ENCODE measurements at places on chromosomes 13 and 19. TPM values are rescaled to one million over a fixed set of nuclear protein-coding genes. Genes with fewer than 3 reads are reported as not detected.

DNA sequence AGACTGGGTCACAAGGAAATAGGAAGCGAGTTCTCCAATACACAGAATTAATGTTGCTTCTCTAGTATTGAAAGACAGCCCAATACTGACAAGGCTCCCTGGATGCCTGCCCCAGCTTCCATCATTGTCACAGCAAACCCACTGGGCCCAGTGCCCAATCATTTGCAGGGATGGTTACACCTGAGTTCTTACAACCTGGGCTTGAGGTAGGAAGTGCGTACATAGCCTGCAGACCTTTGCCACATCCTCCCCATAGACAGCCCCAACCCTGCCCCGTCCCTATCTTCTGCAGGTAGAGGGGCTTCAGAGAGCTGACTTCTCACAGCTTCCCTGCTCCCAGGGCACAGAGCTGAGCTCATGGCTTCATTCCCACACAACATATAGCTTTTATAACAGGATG is 108.1 kb upstream of the UBL3 start:
- no peak for DNase-seq

DNA sequence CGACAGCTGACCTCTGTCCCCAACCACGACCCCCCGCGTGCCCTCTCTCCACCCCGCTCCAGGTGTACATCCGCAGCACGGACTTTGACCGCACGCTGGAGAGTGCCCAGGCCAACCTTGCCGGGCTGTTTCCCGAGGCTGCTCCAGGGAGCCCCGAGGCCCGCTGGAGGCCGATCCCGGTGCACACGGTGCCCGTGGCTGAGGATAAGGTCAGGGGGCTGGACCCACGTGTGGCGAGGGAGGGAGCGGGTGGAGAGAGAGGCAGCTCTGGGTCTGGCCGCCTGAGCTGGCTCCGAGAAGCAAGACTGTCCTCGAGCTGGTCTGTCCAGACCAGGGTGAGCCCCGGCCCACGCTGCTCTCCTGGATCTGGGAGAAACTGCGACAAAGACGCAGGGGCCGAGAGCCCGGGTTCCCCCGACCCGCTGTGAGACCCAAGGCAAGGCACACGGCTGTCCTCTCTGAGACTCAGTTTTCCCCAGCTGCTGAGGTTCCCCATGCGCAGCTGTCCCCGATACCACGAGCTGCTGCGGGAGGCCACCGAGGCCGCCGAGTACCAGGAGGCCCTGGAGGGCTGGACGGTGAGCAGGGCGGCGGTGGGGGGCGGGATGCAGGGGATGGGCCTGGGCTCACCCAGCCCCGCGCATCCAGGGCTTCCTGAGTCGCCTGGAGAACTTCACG is 1.5 kb downstream of the ACP4 start:
- DNase-seq = no peak

DNA sequence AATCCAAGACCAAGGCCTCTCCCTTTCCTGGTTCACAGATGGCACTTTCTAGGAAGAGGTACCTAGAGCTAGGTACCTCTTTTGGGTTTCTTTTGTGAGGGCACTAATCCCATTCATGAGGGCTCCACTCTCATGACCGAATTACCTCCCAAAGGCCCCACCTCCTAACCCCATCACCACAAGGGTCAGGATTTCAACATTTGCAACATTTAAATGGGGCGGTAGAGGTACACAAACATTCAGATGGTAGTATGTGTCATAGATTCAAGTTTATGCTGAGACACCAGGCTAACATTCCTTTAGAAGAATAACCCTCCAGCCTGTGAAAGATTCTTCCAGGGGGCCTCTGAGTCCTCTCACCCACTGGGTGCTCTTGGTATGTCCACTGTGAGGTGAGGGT is 116.3 kb downstream of the FOXO1 start:
- DNase-seq = no peak

DNA sequence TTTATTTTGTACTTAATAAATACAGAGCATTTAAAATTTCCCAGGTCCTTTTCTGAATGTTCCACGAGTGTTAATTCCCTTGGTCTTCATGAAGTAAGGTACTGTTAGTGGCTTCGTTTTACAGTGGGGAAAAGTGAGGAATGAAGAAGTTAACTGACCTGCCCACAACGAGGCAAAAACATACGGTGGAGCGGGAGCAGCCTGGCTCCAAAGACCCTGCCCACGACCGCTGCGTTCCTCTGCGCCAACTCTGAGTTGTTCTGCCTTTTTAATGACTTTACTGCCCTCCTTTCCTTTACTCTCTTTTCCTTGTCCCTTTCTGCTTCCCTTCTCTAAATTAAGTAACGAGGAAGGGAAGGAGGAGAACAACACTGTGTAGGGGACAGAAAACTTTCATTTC is 392.9 kb downstream of the PCDH9 start:
- no peak for DNase-seq

DNA sequence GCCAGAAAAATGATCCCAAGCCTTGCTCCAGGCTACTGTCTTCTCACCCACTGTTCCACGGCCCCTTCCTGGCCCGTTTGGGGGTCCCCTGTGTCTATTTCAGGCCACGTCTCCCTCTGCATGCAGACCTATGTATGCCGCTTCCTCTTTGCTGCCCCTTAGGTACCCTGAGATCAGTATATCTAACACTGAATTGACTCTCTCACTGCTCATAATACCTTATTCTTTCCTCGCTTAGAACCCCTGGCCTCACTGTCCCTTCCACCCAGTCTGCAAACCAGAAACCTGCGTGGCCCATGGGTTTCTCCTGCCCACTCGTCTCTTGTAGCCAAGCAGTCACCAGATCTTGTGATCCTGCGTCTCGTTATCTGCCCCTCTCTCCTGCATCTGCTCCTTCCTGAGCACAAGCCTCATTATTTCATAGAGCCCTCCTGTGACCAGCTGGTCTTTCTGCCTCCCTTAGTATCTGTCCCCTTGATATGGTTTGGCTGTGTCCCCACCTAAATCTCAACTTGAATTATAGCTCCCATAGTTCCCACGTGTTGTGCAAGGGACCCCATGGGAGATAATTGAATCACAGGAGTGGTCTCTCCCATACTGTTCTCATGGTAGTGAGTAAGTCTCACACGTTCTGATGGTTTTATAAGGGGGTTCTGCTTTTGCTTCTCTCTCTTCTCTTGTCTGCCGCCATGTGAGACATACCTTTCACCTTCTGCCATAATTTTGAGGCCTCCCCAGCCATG is 109.0 kb upstream of the RNF113B start:
- DNase-seq = no peak

DNA sequence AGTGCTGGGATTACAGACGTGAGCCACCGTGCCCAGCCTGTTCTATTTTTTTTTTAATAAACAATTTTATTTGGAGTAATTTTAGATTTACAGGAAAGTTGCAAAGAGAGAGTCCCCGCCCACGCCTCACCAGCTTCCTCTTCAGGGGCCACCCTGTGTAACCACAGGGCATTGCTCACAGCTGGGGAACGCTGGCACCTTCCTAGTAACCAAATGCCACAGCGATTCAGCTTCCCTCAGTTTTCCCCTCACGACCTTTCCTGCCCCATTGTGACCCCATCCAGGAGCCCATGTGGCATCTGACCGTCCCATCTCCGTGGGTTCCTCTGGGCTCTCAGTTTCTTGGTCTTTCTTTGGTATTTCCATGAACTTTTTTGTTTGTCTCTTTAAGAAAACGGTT is 83.9 kb downstream of the GNG7 start:
- DNase-seq = no peak

DNA sequence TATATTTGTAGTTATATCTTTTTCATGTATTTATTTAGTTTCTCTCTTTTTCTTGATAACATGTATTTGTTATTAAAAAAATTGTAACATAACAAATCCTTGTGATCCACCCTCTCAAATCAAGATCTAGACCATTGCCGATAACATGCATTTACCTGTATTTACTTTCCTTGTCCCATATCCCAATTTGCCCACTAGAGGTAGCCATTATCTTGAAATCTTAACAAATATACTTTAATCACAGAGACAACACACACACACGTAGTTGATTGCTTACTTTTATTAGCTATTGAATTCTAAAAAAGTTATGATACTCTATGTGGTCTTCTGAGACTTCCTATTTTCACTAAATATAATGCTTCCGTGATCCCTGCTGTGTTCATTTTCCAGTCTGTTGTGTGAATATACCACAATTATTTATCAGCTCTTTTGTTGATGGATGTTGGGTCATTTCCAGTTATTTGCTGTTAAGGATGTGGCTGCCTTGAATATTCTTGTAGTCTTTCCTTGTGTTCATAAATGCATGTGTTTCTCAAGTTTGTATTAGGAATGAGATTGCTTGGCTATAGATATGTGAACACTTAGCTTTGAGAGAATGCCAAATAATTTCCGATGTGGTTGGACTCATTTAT is 31.3 kb upstream of the ZMYM2 start:
- no peak for DNase-seq

The CGB8 gene
- not detected for total RNA-seq

The ZNF714 gene
- 2.3 TPM for total RNA-seq

The NLRP9 gene
- not detected for total RNA-seq
